ENCODE measurements at places on chromosomes 3 and 15.

- no peak for DNase-seq
These were observed 19.2 kb downstream of the ABTB1 start for GRCh38 chr3:127691974-127692373.

GRCh38 chr15:82828075-82828474 is 18.6 kb downstream of the WHAMM start:
- DNase-seq, result peak; percentile 9

DNA sequence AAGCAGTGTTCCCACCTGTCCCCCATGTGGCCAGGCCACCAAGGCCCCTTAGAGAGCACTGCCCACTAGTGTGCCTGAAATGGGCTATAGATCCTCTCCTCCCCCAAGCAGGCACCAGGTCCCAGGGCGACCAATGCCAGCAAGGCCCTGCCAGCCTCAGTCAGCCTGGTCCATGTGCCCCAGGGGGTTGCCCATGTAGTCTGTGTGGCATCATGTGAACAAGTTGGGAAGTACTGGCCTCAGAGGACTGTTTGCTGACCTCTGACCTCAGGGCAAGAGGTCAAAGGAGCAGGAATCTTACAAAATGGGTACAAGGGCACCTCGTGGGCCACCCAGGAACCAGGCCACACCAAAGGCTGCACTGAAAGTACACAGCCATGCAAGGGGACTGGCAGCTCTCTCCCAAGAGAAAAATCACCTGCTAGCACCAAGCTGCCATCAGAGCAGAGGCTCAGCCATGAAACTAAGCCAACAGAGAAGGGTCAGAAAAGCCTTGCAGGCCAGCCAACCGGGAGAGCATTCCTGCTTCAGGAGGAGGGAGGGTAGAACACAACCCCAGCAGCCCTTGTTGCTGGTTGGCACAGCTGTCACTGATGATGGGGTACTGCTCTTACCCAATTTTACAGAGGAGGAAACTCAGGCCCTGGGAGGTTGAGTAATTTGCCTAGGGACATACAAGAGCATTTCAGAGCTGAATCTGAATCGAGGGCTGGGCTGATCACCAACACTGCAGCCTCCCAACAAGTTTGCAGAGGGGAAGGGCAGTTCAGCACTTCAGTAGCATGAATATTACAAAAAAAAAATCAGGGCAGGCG is 5.2 kb upstream of the FURIN start:
- DNase-seq, result no peak

GRCh38 chr3:23916152-23916885 is 471 bp downstream of the NKIRAS1 start:
- DNase-seq, result no peak

DNA sequence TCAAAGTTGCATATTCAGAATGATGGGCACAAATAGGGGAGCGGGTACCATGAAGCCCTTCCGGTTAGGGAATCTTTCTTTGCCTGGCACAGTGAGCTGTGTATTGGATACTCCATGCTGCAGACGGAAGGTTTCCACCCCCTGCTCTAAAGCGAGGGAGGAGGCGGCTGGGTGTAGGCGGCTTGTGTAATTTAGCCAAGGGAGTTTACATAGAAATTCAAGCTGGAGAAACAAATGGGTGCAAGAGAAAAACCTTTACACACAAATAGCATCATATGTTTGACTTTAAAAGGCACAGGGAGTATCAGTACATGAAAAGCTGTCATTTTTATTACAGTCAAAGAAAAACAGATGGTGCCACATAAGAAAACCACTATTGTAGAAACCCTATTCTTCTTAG is 59.3 kb upstream of the ADCY5 start:
- DNase-seq, result no peak

DNA sequence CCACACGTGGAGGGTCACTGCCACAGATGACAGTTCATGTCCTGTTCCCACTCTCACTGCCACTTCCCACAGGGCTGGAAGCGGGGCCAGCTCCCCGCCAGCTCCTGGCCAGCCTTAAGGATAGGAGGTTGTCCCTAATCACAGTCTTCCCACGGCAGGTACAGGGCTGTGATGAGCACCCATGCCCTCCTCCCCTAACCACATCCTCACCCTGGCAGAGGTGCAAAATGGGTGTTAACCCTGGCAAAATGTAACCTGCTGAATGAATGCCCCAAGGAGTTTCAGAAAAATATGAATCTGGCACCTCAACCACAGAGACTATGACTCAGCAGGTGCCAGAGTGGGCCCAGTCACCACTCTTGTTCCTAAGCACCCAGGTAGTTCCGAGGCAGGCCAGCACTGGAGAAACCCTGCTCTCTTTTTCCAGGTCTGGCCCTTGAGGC is 185.1 kb upstream of the TPM1 start:
- no peak for DNase-seq

DNA sequence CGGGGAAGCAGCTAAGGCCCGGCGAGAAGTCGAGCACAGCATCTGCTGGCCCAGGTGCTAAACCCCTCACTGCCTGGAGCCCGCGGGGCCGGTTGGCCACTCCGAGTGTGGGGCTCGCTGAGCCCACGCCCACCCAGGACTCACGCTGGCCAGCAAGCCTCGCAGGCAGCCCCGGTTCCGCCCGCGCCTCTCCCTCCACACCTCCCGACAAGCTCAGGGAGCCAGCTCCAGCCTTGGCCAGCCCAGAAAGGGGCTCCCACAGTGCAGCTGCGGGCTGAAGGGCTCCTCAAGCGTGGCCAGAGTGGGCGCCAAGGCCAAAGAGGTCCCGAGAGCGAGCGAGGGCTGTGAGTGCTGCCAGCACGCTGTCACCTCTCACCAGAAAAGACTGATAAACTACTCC is 8.9 kb upstream of the GABRB3 start:
- no peak for DNase-seq

DNA sequence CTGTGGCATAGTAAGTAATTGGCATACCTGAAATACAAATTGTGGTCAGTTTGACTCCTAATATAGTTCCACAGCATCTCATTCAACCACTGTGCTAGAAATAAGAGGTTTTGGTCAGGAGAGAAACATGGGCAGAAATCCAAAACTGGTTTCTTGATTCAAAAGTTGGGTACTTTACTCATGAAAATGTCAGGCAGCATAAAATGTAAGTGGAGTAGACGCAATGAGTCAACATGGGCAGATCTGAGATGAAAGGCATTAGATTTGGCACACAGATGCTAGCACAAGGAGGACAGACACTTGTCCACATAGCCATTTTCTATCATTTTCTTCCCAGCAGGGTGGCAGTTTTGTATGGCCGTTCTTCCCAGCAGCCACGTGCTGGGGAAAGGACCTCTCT is 255.8 kb upstream of the CDIN1 start:
- no peak for DNase-seq

GRCh38 chr3:278300-279064 is 81.9 kb downstream of the CHL1 start:
- no peak for DNase-seq

DNA sequence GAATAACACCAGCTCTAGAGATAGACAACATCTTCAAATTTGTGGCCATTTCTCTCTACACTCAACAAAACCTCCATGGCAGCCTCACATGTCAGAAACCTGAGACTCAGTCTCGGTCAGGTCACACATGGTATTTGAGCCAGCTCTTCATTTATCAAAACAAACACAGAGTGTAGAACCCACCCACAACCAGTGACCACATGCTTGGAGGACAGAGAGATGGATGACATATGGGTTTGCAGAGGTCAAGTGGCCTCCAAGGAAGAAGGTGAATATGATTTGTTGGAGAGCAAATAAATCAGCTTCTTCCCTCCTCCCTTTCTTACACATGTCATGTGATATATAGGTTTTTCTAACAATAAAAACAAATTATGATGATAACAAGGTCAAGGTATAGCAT is 278.1 kb upstream of the LRTM1 start:
- DNase-seq, result no peak

Data from fibroblast of pulmonary artery (primary cell).